Activated T-helper 9 cell treated with anti-CD3 and anti-CD28 coated beads, Interleukin-2, amount 50 U/mL, for 16 hours (primary cell): ENCODE measurements at places on chromosomes 2 and 18.

GRCh38 chr2:26672112-26672817, 20.3 kb upstream of the KCNK3 start:
- DNase-seq: no peak

DNA sequence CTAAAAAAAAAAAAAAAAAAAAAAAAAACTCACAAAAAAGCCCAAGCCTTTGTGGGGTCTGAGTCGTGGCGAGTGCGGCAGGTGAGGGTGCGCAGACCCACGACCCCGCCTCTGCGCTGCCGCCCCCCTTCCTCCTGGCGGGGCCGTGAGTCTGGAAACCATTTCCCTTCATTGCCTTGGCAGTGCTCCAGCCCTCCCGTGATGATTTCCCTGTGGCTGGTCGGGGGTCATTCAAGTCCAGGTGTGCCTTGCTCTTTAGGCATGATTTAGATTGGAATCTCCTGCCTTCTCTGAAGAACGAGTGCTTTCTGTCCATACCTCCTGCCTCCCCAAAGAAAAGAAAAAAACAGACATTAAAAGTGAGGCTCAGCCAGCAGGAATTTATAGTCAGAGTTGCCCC, 161.8 kb downstream of the FAM210A start:
- DNase-seq: no peak

DNA sequence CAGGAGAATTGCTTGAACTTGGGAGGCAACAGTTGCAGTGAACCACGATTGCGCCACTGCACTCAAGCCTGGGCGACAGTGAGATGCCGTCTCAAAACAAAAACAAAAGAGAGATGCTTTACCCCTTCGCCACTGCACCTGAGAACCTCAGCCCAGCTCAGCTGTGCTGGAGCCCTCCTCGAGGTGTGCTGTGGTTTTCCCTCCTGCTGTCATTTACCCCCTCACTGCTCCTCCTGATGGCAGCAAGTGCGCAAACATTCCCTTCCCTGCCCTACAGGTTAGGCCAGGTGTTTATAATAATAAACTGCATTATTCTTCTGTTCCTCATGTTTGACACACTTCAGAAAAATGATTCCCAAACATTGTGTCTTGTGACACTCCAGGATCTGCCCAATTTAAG, 8.4 kb downstream of the FBXO36 start:
- no peak for DNase-seq

DNA sequence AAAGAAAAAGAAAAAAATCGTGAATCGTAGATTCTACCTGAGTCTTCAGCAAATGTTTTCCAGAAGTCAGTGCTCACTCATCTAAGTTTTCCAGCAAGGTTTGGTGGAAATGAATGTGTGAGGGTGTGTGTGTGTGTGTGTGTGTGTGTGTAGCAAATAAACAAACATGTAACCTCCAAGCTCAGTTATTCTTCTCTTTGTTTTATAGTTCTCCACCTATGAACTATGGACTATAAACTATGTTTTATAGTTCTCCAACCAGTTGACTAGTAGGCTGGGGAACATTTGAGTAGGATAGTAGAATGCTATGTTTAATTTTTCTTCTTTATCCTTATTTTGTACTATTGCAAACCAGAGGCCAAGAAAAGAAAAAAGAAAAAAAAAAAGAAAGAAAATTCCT, 44.6 kb upstream of the SERPINE2 start:
- no peak for DNase-seq

- peak; percentile 32 for DNase-seq
These were observed 93.9 kb upstream of the LGALSL start for GRCh38 chr2:64359892-64360657.

- DNase-seq: no peak
These were observed 86.9 kb downstream of the RDH14 start for GRCh38 chr2:18473241-18474181.

GRCh38 chr2:46471-47345, at the start of gene FAM110C:
Gene FAM110C (minus strand): TSS chr2:46505. CDS start chr2:46385, 120 bp downstream.
- peak; percentile 32 for DNase-seq

GRCh38 chr2:74554820-74555531, 456 bp downstream of the DOK1 start:
- DNase-seq: no peak

DNA sequence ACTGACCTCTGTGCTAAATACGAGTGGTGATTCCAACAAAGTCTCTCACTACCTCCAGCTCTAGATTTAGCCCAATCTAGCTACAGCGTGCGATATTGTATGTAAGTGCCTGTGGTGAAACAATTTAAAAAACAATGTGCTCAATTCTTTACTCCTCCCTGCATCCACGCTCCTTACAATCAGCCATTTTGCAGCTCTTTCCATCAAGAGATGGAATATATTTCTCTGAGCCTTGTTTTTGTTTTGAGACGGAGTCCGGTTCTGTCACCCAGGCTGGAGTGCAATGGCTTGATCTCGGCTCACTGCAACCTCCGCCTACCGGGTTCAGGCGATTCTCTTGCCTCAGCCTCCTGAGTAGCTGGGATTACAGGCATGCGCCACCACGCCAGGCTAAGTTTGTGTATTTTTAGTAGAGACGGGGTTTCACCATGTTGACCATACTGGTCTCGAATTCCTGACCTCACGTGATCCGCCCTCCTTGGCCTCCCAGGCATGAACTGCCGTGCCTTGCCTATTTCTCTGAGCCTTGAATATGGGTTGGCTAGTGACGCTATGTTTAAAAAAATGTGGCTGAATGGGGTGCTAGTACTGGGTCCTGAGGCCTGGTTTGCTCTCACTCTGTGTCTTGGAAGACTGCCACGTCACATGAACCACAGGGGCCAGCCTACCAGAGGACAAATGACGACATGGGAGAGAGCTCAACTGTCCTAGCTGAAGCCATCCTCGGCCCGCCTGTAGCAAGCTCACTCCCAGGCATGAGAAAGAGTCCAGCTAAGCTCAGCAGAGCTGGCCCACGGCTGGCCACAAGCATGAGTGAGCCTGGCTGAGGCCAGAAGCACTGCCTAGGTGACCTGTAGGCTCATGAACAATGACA, 14.8 kb downstream of the WDFY1 start:
- no peak for DNase-seq

GRCh38 chr2:241798631-241799521, 10.1 kb upstream of the NEU4 start:
- DNase-seq: no peak

- no peak for DNase-seq
These were observed 122.2 kb upstream of the NXPH2 start for GRCh38 chr2:138902239-138902871.

DNA sequence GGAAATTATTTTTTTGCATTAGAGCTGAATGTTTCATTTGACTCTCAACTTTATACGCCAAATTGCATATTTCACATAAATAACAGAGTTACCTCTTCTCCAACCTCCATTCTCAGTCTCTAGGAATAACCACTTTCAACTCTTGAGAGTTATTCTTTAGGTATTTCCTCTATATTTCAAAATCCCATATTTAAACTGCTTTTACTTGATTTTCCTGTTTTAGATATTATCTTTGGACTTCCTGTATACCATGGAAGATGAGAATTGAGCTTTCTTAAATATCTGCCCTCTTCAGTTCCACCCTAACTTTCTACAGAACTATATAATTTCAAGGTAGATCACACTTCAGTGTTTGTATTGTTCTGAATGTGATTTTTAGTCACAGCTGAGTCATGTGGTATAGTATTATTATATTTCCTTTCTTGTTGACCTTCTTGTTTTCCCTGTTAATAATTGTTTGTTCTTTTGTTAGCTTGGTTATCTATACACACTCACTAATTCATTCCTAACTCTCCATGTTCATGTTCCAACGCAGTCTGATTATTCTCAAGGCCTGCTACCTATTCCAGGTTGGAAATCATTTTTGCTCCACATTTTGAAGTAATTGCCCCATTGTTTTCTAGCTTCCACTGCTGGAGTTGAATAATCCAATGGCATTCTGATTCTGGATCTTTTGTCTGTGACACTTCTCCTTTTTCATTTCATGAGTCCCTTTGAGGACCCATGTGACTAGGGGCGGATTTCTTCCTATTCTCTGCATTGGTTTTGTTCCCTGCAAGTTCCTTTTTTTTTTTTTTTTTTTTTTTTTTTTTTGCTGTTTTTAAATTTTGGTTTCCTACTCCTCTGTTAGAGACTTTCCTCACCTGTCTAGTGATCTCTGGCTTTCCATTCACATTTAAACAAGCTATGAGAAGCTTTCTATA, 156.8 kb upstream of the RBMS1 start:
- no peak for DNase-seq

GRCh38 chr2:79393806-79394484, 118.9 kb upstream of the CTNNA2 start:
- no peak for DNase-seq

GRCh38 chr2:96868555-96869280, 1.2 kb downstream of the SEMA4C start:
- no peak for DNase-seq

GRCh38 chr18:63180971-63181376, 138.6 kb downstream of the BCL2 start:
- DNase-seq: no peak
